Caki2 (cell line): ENCODE measurements at places on chromosomes 1 and 21. TPM values are rescaled to one million over a fixed set of nuclear protein-coding genes. Genes with fewer than 3 reads are reported as not detected.
A peak's percentile ranks its signal among the peaks of the same experiment; 100 is the strongest.

GRCh38 chr1:21324368-21325141 lies 34.3 kb upstream of the ECE1 start:
- DNase-seq = peak; percentile 98

- no peak for DNase-seq
Measured at GRCh38 chr21:38202811-38203210, 54.0 kb upstream of the KCNJ15 start.

- no peak for DNase-seq
Measured at GRCh38 chr1:184822267-184822666, 67.6 kb upstream of the EDEM3 start.

DNA sequence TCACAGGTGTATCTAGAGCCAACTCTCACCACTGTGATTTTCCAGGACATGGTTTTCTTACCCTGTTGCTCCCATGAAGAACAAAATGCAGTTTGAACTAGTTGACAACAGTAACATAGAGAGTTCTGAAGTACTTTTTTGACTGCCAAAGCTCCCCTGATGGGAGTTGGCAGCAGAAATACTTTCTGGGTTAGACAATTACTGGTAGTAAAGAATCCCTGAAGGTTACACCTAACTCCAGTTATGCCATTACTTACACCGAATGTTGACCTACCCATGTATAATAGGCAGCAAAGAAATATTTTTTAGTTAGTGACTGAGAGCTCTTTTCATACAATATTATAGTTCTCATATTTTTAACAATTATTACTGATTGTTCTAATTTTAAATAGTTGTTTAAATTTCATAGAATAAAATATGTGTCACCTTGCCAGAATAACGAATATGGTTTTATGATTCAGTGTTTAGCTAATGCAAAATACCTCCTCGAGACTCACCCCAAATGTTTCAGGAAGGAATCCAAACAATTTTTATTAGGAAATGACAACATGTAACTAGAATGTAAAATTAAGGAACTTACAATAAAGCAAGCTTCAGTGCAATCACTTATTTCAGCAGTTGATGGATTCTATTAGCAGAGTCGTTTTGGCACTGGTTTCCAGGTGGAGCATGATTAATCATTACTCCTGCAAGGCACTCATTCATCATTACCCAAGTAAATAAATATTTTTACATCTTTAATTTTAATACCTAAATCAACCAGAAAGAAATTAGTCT lies 237.6 kb downstream of the MRPL39 start:
- no peak for DNase-seq

DNA sequence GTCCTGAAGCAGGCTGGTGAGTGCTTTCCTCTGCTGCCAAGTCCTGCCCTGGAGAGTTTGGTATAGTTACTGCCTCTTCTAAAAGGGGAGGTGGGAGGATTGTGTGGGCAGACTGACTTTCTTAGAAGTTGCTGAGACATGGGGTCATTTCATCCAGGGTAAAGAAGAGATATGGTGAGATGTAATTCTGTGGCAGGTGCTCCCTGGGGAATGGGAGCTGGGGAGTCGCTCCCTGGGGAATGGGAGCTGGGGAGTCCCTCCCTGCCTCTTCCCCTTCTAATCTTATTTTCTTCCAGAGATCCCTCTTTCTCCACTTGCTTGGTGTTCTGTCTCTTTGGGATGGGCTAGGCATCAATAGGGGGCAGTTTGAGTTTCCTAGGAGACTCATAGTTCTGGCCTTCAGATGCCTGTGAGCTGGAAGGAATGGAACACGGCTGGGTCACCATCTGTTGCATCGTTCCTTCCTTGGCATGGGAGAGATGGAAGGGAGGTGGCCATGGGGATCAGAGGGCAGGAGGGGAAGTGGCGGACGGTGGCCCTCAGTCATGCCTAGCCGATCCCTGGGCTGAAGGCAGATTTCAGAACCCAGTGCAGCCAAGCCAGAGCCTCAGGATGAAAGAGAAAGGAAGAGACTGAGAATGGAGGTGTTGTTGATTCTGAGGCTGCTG lies 59.0 kb downstream of the NFASC start:
- DNase-seq = no peak

GRCh38 chr1:231817801-231818200 lies 191.2 kb downstream of the DISC1 start:
- no peak for DNase-seq

DNA sequence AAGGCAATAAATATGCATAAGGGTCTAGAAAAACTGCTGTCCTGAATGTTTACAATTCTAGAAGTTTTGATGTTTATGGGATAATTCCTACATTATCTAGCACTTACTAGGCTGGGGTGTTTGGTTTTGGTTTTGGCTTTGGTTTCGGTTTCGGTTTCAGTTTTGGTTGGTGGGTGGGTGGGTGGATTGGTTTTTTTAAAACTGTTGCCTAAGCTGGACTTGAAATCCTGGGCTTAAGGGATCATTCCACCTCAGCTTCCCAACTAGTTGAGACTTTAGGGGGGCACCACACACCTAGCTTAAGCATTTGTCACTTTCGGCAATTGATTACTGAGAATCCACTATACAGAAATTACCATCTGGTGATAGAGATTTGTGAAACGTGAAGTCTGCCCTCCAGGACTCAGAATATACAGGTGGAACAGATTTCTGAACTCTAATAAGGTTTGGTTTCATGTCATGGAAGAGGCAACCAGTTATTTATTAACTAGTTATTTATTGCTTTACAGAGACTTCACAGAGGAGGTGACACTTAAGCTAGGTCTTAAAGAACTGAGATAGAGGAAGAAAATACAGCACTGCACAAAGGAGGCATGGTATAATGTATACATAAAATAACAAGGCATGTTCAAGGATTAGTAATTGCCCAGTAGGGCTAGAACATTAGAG lies 69.6 kb downstream of the PIK3R3 start:
- peak; percentile 42 for DNase-seq

- no peak for DNase-seq
Measured at GRCh38 chr1:28887835-28888682, 26.3 kb upstream of the EPB41 start.

DNA sequence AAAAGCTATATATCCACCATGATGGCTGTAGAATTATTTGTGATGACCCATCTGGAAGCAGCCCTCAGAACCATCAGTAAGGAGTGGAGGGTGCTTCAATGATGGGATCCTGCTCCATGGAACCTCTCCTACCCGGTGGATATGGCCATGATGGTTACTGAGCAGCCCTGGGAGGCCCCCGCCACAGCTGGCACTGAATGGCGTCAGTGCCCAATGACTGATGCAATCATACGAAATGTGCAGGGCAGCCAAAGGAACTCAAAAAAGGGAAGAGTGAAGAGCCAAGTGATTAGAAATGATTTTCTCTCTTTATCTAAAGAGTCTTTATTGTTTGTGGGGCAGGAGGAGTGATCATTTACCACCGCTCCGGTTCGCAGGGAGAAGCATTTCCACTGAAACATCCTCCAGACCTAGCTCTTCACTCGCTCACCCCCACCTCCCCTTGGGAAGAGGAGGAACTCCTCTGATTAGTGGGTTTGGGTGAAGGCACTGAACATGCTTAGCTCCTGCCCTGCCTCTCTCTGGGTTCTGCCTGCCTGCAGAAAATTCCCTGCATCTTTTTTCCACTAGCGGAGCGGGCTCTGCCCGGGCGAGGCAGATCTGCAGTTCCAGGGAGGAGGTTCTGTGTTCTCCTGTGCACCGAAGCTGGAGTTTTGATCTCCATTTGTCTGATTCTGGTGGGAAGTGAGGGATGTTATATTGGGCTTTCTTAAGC lies 260.3 kb downstream of the GRIK3 start:
- no peak for DNase-seq

DNA sequence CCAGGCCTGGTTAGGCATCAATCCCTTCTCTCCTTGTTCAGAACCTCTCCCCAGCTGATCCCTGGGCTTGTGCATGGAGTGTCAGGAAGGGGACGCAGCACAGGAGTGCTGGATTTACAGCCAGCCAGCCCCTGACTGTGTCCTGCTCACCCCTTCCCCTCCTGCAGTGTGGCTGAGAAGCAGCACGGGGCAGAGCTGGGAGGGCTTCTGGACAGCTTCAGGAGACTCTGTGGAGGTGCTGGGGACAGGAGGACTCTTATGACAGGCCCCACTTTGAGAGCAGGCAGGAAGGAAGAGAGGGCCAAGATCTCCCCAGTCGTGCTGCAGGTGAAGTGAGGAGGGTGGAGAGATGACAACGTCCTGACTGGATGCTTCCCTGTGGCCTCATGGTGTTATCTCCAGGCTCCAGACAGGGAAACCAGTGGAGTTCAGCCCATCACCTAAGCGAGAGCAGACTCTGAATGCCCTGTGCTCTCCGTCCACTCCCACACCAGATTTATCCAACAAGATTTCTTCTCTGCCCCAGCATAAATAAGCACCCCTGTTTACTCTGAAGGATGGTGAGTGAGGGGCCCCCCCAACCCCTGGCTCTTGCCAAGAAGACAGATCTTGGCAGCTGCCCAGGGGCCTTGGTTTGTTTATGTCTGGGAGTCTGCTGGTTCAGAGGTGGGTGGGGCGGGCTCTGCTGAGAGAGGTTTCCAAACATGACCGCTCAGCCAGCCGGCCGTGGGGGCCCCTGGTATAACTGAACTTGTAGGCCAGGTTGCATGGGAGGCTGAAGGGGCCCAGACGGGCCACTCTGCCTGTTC lies 21.3 kb downstream of the TMCC2 start:
- peak; percentile 23 for DNase-seq

DNA sequence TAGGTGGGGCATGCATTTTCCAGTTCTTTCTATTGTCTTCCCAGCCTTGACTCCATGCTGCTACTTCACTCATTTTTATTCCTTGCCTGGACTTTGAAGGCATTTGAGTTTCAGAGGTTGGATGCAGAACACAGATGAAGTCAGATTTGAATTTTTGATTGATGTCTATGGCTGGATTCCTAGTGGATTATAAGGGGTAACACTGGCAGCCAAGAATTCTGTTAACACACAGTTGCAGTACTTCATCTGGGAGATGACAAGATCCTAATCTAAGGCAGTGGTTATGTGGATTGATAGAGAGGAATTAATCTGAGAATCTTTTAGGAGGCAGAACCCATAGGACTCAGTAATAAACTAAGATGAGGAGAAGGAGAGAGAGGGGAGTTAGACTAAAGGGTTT lies 439.0 kb upstream of the USP24 start:
- DNase-seq = no peak

DNA sequence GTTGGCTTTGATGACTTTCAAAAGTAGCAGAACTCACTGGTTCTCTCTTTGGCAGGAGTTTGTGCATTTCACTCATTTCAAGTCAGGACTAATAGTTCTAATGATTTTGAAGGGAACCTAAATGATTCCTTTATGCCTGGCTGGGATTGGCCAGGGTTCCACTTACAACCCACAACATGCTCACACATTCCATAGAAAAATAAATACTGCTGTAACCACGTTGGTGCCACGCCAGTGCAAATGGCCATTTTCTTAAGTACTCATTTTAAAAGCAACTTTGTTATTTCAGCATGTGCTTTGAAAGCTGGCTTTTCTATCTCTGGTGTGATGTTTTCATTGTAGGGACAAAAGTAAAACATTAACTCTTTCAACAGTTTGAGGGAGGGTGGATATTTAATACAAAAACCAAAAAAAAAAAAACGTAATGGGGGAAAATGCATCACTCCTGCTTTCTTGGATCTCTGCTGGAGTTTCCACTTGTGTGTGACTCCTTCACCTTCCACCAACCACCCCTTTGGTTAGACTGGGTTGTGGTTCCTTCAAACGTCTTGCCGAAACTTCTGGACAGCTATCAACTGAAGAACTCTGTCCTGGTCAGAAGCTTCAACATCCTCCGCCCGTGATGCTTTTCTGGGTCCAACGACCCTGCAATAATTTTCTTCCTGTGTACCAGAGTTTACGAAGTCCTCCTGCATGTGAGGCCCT lies 300.4 kb upstream of the RUNX1 start:
- DNase-seq = peak; percentile 87

DYRK3 gene
- total RNA-seq = 5.1 and 9.2 TPM in 2 replicates

THEM5 gene
- not detected in 2 replicates for total RNA-seq

ZMYND12 gene
- total RNA-seq = 0.68 TPM in 1 of 2 replicates, not detected in the other

ETV3L gene
- not detected in 2 replicates for total RNA-seq

PTGS2 gene
- 0.03 and 0.20 TPM in 2 replicates for total RNA-seq

SPATC1L gene
- 3.8 and 5.4 TPM in 2 replicates for total RNA-seq
